ENCODE measurements at places on chromosomes 3 and 15.
A peak's percentile ranks its signal among the peaks of the same experiment; 100 is the strongest.

GRCh38 chr3:120417272-120417911, 33.4 kb downstream of the FSTL1 start:
- peak; percentile 92 for DNase-seq

GRCh38 chr3:100798012-100798411, 88.7 kb downstream of the TFG start:
- no peak for DNase-seq

DNA sequence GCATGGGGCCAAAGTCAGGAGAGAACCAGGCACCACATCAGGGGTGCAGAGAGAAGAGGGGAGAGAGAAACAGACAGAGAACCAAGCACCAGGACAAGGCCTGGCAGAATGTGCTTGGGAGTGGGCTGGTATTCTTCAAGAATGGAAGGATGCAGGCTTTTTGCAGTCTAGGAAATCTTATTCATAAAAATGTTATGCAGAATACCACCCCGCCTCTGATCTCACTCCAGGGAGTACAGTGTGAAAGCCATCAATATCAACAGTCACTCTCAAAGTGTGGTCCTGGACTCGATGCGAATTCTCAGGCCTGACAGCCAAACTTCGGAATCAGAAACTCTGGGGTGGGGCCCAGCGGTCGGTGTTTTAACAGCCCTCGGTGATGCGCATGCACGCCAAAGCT, 16.9 kb downstream of the NTRK3 start:
- no peak for DNase-seq

DNA sequence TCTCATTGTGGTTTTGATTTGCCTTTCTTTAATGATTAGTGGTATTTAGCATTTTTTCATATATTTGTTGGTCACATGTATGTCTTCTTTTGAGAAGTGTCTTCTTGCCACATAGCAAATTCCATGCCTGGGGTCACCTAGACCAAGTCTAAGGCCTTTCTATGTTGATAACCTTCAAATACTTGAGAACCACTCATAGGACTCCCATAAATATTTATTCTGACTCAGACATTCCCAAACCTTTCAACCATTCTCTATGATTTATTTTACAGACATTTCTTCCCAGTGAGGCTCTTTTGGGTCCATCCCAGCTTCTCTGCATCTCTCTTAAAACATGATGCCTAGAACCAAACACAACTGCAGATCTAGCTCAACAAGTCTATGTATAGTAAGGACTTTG, 69.2 kb downstream of the ATP8B4 start:
- no peak for DNase-seq

GRCh38 chr3:193230610-193231009, 10.4 kb upstream of the PLAAT1 start:
- DNase-seq = peak; percentile 69

GRCh38 chr3:46843508-46843907, 19.7 kb downstream of the MYL3 start:
- DNase-seq = no peak

- DNase-seq = no peak
Observed at GRCh38 chr15:47206358-47206978, 510.8 kb upstream of the SEMA6D start.

GRCh38 chr3:51673181-51673801, 2.2 kb downstream of the TEX264 start:
- peak; percentile 18 for DNase-seq

GRCh38 chr15:29102911-29103823, 166.5 kb downstream of the NSMCE3 start:
- no peak for DNase-seq

- DNase-seq = no peak
Observed at GRCh38 chr3:56880720-56881575, 79.2 kb upstream of the ARHGEF3 start.

Data from NCI-H69 (cell line).